ENCODE measurements at places on chromosomes 1 and 21.

GRCh38 chr1:173410133-173410793 is 66.9 kb upstream of the PRDX6 start:
- peaks cover 4% of the 10 kb centered on the region for H3K36me3 ChIP-seq
- DNase-seq = no peak
- H3K4me3 ChIP-seq = peak overlapping the region; percentile 36
- no peaks in the 10 kb centered on the region for H3K27me3 ChIP-seq
- H3K4me1 ChIP-seq = peaks cover 42% of the 10 kb centered on the region
- H3K27ac ChIP-seq = peak overlapping the region; percentile 81

DNA sequence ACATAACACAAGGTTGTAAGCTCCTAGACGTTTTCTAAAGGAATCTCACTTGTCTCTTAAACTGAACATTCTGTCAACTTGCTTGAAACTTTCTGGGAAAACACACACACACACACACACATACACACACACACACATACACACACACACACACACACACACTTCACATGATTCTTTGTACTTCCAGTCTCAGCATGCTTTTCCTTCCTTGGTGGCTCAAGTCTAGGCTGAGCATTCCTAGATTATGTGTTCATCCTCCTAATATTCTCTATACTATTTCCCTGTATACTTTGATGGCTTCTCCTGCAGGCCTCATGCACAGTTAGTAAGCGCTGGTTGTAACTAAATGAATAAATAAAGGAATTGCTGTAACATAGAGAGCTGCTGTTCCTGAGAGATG is 372.1 kb downstream of the PTPRC start:
- no peaks in the 10 kb centered on the region for H3K36me3 ChIP-seq
- DNase-seq = no peak

- H3K27me3 ChIP-seq = no peaks in the 10 kb centered on the region
- peaks cover 8% of the 10 kb centered on the region for H3K4me1 ChIP-seq
- no peaks in the 10 kb centered on the region for H3K36me3 ChIP-seq
- H3K27ac ChIP-seq = no peak overlapping the region
Observed at GRCh38 chr1:3319874-3320245, 134.6 kb upstream of the ARHGEF16 start.

DNA sequence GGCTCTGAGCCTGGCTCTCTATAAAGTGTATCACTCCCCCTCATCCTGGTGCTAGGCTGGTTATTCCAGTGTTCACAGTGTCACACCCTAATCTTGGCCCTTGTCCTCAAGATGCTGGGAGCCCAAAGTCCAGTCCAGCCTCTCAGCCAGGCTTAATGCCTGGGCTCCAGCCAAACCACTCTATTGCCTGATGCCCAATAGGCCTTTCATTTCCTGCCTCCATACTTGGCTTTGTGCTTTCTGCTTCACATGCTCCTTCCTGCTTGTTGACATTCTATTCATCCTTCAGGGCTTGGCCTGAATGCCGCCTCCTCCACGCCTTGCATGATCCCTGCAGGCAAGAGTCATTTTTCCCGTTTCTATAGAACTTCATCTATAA is 1.7 kb downstream of the KLHDC8A start:
- DNase-seq = no peak
- no peaks in the 10 kb centered on the region for H3K36me3 ChIP-seq
- H3K27me3 ChIP-seq = peaks cover 16% of the 10 kb centered on the region
- no peak overlapping the region for H3K4me3 ChIP-seq
- H3K4me1 ChIP-seq = peaks cover 9% of the 10 kb centered on the region
- H3K27ac ChIP-seq = no peak overlapping the region

GRCh38 chr1:201025571-201026002 is 2.1 kb upstream of the KIF21B start:
- no peaks in the 10 kb centered on the region for H3K36me3 ChIP-seq
- H3K27me3 ChIP-seq = no peaks in the 10 kb centered on the region
- H3K27ac ChIP-seq = no peak overlapping the region
- H3K4me3 ChIP-seq = no peak overlapping the region
- peaks cover 48% of the 10 kb centered on the region for H3K4me1 ChIP-seq
- no peak for DNase-seq

All from naive thymus-derived CD8-positive, alpha-beta T cell (primary cell).